ACHN (cell line): ENCODE measurements at places on chromosomes 1 and 21.
A peak's percentile ranks its signal among the peaks of the same experiment; 100 is the strongest.

GRCh38 chr1:29563092-29563491, 326.8 kb downstream of the PTPRU start:
- DNase-seq: peak; percentile 25

DNA sequence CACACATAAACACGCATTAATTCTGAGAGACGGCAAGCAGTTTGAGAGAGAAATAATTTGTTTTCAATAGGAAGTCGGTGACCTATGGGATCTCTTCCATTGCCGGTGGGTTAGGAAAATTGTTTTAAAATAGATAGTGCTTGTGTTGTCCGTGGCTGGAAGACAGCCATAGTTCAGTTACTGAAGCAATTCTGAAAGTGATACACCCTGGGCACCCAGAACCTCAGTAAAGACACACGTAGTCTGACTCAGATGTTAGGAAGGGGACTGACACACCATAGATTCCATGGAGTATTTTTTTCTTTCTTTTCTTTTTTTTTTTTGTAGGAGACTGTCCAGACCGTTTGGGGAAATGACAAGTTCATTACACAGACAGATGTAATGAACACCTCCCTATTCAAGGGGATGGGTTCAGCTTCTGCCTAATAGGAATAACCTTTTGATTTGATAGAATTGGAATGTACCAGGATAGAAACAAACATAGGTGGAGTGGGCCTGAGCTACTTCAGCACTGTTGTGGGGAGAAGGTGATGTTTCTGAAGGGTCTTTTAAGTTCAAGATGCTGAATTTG, 1.6 kb downstream of the C1orf21 start:
- DNase-seq: peak; percentile 57

GRCh38 chr1:154627257-154628120, 19.5 kb upstream of the ADAR start:
- DNase-seq: peak; percentile 91

- DNase-seq: no peak
These were observed 25.0 kb downstream of the MACF1 start for GRCh38 chr1:39229504-39229903.

GRCh38 chr1:76503100-76503499, 364.2 kb upstream of the ST6GALNAC5 start:
- no peak for DNase-seq

DNA sequence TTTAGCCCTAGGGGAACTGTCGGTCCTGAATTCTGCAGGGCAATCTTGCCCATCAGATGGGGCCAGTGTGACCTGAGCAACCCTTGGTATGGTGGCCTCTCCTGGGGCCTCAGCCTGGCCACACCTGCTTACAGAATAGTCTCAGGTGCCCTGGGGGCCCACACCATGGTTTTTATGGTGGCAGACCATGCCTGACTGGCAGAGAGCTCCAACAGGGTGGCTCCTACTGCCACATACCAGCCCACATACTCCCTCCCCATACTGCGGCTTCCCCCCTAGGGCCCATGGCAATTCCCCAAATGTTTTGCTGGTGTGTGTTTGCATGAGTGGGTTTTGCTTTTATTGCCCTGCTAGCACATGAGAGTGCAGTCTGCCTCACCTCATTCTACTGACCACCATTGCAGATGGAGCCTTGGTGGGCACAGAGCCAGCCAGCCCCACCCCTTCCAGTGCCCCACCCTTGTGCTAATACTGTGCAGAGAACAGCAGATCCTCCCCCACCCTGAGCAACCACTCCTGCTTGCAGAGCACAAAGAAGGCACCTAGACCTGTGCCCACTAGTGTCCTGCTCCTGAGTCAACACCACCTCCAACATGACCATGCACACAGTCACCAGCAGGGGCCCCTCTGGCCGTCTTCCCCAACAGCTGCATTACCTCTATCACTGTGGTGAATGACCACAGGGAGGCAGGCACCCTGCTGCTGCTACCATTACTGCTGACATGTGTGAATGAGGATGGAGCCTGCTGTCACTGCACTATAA, 86.8 kb downstream of the GDAP2 start:
- DNase-seq: peak; percentile 11

GRCh38 chr1:104265163-104265562, 515.5 kb downstream of the AMY1C start:
- DNase-seq: no peak

DNA sequence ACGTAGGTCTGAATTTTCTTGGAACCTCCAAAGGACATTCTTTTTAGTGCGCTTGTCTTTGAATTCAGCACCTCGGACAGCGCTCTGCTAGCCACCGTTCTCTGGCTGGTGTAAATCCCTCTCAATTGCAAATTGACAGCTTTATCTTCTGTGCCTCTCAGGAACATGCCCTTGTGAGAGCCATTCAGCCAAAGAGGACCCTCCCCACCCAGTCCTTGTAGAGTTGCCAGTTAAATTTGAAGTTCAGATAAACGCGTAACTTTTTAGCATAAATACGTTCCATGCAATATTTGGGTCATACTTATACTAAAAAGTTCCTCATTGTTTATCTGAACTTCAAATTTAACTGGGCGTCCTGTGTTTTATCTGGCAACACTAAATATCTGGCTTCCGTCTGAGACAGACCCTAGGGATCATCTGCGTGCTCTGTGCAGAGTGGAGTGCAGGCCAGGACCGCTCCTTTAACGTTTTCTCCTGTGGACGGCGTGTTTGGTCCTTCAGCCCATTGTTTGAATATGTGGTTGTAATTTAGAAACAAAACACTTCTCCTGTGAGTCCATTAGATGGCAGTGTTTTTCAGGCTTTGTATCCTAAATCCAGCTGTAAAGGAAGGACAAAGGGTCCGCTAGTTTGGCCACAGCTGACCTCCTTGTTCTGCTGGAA, 7.0 kb downstream of the KCNAB2 start:
- DNase-seq: peak; percentile 65

GRCh38 chr1:95558791-95559190, 324.8 kb downstream of the RWDD3 start:
- no peak for DNase-seq

- no peak for DNase-seq
These were observed 260.3 kb downstream of the GRIK3 start for GRCh38 chr1:36773827-36774541.

GRCh38 chr1:12461754-12462153, 156.3 kb downstream of the DHRS3 start:
- no peak for DNase-seq

DNA sequence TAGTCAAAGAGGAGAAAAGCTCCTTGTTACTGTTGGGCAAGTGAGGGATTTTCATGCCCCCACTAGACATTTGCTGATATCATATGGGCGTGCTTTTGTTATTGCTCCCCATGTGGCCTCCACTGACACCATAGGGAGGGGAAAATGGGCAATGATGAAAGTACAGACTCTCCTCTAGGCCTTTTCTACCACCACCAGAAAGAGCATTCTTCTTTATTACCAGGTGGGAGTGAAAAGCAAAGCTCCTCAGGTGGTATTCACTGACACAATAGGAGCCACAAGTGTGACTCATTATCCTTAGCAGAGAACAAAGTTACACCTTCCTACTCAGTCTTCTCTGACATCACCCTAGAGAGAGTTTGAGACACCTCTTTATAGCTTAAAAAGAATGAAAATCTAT, 667.1 kb downstream of the LTN1 start:
- no peak for DNase-seq

- DNase-seq: no peak
These were observed 66.0 kb upstream of the UBE2U start for GRCh38 chr1:64137412-64137803.

DNA sequence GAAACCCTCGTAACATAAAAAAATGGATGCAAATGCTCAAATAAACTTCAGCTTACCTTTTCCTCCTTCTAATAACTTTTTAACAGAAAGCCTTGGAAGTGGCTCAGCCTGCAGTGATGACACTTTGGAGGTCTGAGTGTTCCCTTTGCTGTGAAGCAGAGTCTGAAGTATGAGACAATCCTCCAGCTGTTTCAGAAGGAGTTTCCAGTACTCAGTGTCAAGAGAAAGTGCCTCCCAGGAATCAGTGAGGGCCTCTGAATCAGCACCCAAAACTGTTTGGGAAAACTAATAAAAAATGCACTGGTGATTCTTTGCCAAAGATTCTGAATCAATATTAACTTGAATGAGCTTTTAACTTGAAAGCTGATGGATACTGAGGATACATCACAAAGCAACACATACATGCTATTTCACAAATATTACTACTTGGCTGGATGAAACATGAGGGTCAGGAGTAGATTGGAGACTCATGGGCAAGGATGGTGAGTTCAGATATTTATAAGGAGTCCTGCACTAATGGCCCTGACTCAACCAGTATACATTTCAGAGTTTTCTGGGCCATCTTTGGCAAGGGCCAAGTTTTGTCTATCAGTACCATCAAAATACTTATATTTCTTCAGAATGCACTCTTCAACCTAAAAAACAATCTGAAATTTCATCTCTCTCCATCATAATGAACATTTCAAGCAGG, 77.0 kb downstream of the IARS2 start:
- DNase-seq: no peak

- no peak for DNase-seq
These were observed 17.0 kb downstream of the GPBP1L1 start for GRCh38 chr1:45669379-45669778.

DNA sequence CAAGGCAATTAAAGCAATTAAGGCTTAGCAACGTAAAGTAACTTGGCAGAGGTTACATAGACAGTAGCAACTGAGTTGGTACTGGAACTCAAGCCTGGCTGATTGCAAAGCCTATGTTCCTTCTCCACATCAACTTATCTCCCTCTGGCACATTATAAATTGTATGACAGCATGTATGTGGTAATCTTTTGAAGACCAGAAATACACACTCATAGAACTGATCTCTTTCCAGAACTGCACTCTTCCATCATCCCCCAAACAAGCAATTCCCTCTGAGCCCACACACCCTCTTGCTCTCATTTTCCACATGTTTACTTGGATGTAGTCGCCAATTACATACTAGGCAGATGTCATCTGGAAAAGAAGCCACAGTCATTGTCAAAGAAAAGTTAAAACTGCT, 502.2 kb downstream of the PLPP3 start:
- DNase-seq: no peak
